ENCODE measurements at places on chromosomes 1 and 21. TPM values are rescaled to one million over a fixed set of nuclear protein-coding genes. Genes with fewer than 3 reads are reported as not detected.

The TMEM82 gene
- polyA plus RNA-seq, result not detected

- H3K36me3 ChIP-seq, result peaks cover 6% of the 10 kb centered on the region
- no peak overlapping the region for H3K4me3 ChIP-seq
- H3K4me1 ChIP-seq, result peaks cover 7% of the 10 kb centered on the region
Measured at GRCh38 chr1:14996133-14997050, 157.2 kb upstream of the TMEM51 start.

DNA sequence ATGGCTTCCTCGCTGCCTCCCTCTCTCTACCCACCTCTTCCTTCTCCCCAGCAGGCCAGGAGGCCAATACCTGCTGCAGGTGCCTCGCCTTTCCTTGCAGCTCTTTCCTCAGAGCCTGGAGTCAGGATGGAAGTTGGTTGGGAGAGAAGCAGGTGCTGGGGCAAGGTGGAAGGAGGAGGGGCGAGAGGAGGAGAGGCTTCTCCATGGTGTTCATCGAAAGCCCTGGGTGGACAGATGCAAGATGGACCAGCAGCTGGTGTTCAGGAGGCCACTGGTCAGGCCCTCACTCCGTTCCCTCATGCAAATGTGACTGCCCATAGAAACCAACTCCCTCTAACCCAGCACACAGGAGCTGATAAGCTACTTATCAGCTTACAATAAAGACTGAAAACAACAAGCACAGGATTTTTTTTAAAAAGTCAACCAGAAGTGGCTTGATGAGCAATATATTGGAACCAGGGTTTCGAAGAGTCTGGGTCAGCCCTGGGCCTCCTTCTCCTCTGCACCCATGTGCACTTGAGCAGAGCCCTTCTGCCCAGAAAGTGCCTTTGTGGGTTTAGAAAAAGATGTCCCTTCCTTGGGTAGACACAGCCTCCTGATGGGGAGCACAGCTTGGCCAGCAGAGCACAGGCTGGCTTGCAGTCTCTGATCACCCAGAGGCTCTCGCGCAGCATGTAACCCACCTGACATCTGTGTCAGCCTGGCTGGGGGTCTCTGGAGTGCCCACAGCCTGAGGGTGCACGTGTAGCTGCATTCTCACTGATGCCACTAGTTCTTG is 16.6 kb upstream of the GSTM4 start:
- no peak overlapping the region for H3K27ac ChIP-seq
- H3K36me3 ChIP-seq, result no peaks in the 10 kb centered on the region
- H3K4me3 ChIP-seq, result no peak overlapping the region

GRCh38 chr1:167860231-167860923 is 53.6 kb downstream of the ADCY10 start:
- DNase-seq, result no peak
- H3K27ac ChIP-seq, result no peak overlapping the region
- no peak overlapping the region for H3K4me3 ChIP-seq
- no peaks in the 10 kb centered on the region for H3K4me1 ChIP-seq
- no peaks in the 10 kb centered on the region for H3K27me3 ChIP-seq
- H3K36me3 ChIP-seq, result no peaks in the 10 kb centered on the region
